ENCODE measurements at places on chromosomes 1 and 21. TPM values are rescaled to one million over a fixed set of nuclear protein-coding genes. Genes with fewer than 3 reads are reported as not detected.

Gene CALML6
- total RNA-seq, result 0.41 TPM

Gene MYOG
- not detected for total RNA-seq

Gene FGR
- 0.10 TPM for total RNA-seq

Gene SCYL3
- total RNA-seq, result 8.8 TPM

DNA sequence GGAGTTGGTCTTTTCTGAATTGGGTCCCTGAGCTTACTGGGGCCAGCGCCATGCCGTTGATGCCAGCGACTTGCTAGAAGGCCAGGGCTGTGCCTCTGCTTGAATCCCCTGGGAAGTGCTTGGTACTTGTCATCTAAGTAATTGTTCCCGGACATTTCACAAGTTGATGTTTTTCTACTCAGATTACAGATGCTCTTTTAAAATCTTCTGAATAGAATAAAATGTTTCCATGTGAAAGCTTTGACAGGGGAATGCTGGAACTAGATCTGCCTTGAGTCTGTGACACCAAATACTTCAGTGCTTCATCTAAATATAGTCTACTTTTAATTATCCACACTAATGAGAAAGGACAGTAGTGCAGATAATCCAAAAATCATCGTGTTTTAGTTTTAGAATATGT lies 38.3 kb downstream of the PTGFRN start:
- H3K4me3 ChIP-seq, result no peak overlapping the region
- no peak for DNase-seq
- H3K36me3 ChIP-seq, result peaks cover 24% of the 10 kb centered on the region
- no peak overlapping the region for H3K27ac ChIP-seq
- H3K27me3 ChIP-seq, result no peaks in the 10 kb centered on the region

GRCh38 chr1:115051850-115052249 lies 22.2 kb downstream of the TSHB start:
- no peak overlapping the region for H3K4me3 ChIP-seq
- H3K27ac ChIP-seq, result no peak overlapping the region
- DNase-seq, result no peak
- H3K4me1 ChIP-seq, result no peaks in the 10 kb centered on the region
- H3K36me3 ChIP-seq, result no peaks in the 10 kb centered on the region

GRCh38 chr1:115314092-115314491 lies 24.0 kb downstream of the NGF start:
- DNase-seq, result no peak
- H3K4me1 ChIP-seq, result no peaks in the 10 kb centered on the region
- no peaks in the 10 kb centered on the region for H3K36me3 ChIP-seq
- H3K4me3 ChIP-seq, result no peak overlapping the region

- H3K4me1 ChIP-seq, result peaks cover 4% of the 10 kb centered on the region
- H3K27me3 ChIP-seq, result no peaks in the 10 kb centered on the region
- no peaks in the 10 kb centered on the region for H3K36me3 ChIP-seq
- peak; percentile 84 for DNase-seq
Measured at GRCh38 chr21:33127154-33127867, 57.4 kb downstream of the OLIG1 start.

DNA sequence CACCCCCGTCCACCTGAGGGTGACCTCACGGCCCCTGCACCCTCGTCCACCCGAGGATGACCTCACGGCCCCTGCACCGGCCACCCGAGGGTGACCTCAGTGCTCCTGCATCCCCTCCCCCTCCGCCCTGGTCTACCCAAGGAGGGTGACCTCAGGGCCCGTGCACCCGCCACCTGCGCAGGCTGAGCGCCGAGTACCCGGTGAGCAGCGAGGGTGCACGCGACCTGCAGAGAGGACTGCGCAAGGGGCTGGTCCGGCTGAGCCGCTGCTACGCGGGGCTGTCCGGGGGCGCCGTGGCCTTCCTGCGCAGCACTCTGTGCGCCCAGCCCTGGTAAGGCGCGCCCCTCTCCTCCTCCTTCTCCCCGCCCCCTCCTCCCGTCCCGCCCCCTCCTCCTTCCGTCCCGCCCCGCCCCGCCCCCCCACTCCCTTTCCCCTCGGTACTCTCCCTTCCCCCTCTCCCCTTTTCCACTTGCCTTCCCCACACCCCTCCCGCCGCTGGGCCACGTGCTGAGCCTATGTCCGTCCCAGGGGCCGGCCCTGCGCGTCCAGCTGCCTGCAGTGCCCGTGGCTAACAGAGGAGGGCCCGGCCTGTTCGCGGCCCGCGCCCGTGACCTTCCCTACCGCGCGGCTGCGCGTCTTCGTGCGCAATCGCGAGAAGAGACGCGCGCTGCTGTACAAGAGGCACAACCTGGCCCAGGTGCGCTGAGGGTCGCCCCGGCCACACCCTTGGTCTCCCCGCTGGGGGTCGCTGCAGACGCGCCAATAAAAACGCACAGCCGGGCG lies 28.4 kb downstream of the TRIM11 start:
- H3K27ac ChIP-seq, result no peak overlapping the region
- DNase-seq, result peak; percentile 80
- peaks cover 14% of the 10 kb centered on the region for H3K27me3 ChIP-seq

GRCh38 chr1:152328801-152329391 lies 3.9 kb upstream of the FLG start:
- H3K36me3 ChIP-seq, result no peaks in the 10 kb centered on the region
- DNase-seq, result no peak
- no peak overlapping the region for H3K4me3 ChIP-seq
- H3K27me3 ChIP-seq, result peaks cover 8% of the 10 kb centered on the region

DNA sequence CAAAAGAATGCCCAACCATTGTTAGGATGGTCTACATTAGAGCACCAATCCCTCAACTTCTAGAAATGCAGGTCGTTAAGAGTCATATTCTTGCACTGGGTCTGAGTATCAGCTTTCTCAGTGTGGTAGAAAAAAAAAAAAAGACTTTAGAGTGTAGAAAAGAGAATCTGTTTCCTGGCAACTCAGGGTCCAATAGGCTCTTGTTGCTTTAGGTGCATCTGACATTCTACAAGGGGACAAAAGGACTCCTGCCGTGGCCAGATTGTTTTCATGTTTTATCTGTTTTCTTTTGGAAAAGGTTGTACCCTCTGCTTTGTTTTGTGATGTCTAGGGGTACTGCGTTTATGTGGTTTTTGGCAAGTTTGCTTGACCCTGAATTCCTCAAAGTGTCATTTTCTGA lies 105.4 kb upstream of the KCNK2 start:
- no peak overlapping the region for H3K27ac ChIP-seq
- DNase-seq, result no peak
- peaks cover 12% of the 10 kb centered on the region for H3K27me3 ChIP-seq
- no peaks in the 10 kb centered on the region for H3K4me1 ChIP-seq
- no peaks in the 10 kb centered on the region for H3K36me3 ChIP-seq
- no peak overlapping the region for H3K4me3 ChIP-seq

GRCh38 chr1:239718997-239719628 lies 332.7 kb downstream of the CHRM3 start:
- peaks cover 34% of the 10 kb centered on the region for H3K4me1 ChIP-seq
- H3K4me3 ChIP-seq, result peak overlapping the region; percentile 91
- H3K27ac ChIP-seq, result peak overlapping the region; percentile 97
- H3K27me3 ChIP-seq, result no peaks in the 10 kb centered on the region
- peaks cover 3% of the 10 kb centered on the region for H3K36me3 ChIP-seq

DNA sequence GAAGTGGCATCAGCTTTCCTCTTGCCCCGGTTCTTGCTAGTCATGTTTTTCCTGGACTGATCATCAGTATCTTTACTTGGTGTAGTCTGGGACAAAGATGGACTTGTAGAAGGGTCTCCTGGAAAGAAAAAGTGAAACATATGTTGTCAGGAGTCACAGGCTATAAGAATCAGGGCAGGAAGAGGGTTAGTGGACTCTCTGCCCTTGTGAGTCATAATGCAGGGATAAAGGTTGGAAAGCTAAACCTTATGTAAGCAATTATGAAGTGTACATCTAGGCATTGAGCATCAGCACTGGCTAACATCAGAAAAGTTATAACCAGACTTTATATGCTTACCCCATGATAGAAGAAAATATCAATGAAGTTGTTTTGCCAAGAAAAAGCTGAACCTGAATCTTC lies 51.2 kb downstream of the XKR8 start:
- H3K27me3 ChIP-seq, result no peaks in the 10 kb centered on the region
- H3K27ac ChIP-seq, result no peak overlapping the region
- DNase-seq, result no peak
- H3K4me1 ChIP-seq, result no peaks in the 10 kb centered on the region
- H3K36me3 ChIP-seq, result peaks cover 19% of the 10 kb centered on the region

- no peak for DNase-seq
- peaks cover 39% of the 10 kb centered on the region for H3K4me1 ChIP-seq
- peaks cover 11% of the 10 kb centered on the region for H3K27me3 ChIP-seq
- H3K36me3 ChIP-seq, result no peaks in the 10 kb centered on the region
- no peak overlapping the region for H3K4me3 ChIP-seq
Measured at GRCh38 chr1:200886594-200886993, 8.1 kb upstream of the INAVA start.

GRCh38 chr1:170131984-170132383 lies 13.8 kb upstream of the NTMT2 start:
- no peaks in the 10 kb centered on the region for H3K4me1 ChIP-seq
- no peaks in the 10 kb centered on the region for H3K27me3 ChIP-seq
- no peaks in the 10 kb centered on the region for H3K36me3 ChIP-seq
- H3K4me3 ChIP-seq, result no peak overlapping the region
- no peak overlapping the region for H3K27ac ChIP-seq

DNA sequence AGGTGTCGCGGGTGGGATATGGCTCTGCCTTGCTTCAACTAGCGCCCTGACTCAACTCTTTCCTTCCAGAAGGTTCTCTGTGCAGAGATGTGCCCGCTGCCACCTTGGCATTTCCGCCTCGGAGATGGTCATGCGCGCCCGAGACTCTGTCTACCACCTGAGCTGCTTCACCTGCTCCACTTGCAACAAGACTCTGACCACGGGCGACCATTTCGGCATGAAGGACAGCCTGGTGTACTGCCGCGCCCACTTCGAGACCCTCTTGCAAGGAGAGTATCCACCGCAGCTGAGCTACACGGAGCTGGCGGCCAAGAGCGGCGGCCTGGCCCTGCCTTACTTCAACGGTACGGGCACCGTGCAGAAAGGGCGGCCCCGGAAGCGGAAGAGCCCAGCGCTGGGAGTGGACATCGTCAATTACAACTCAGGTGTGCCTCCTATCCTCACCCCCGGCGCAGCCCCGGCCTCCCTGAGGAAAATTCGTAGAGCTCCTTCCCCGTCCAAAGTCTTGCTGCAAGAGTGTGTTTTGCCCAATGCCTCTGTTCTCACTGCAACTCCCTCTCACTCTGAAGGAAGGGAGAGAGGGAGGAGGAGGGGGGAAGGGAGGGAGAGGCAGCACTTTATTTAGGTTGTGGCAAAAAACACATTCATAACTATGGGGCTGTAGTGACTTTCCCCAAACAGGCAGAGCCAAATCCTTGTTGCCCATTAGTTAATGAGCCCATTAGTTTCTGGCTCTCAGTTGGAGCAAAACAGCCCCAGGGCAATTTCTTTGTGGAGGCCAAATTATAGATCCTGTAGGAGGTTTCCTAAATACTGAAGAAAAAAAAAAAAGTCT lies 4.3 kb downstream of the LHX9 start:
- no peak overlapping the region for H3K27ac ChIP-seq
- no peak for DNase-seq
- peaks cover 41% of the 10 kb centered on the region for H3K4me1 ChIP-seq
- H3K27me3 ChIP-seq, result peaks cover 59% of the 10 kb centered on the region
- H3K4me3 ChIP-seq, result peak overlapping the region; percentile 1

GRCh38 chr1:53130598-53130877 lies 11.9 kb downstream of the SLC1A7 start:
- H3K36me3 ChIP-seq, result no peaks in the 10 kb centered on the region
- H3K4me1 ChIP-seq, result no peaks in the 10 kb centered on the region
- H3K4me3 ChIP-seq, result no peak overlapping the region
- no peaks in the 10 kb centered on the region for H3K27me3 ChIP-seq

DNA sequence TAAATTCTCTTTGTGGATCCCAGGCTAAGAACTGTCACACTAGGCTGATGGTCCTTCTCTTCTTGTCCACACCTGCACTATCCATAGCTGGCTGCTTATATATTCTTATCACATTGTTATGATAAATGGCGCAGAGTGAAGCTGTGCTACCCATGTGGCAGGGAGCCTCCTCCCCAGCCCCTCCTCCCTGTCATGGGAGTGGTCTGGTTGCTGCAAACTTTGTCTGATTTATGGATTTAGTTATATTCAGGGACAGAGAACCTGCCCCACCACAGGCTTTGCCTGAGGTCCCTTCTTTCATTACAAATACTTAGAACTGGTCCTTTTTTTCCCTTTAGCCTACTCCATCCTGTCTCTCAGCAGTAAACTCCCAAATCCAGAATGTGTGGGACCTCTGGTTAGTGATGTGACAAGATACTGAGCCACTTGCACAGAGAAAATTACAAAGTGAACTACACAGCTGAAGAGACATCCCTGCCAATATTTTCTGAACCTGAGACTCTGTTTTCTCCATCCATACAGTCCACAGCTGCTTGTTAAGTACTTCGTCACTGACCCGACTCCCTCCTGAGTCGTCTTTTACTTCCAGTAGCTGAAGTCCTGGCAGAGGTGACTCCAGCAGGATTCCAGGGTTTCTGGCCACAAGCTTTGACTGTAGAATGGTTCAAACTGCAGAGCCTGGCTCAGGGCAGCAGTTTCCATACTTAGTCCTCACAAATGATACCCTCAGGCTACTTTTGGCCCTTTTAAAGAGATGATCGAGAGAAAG lies 37.6 kb downstream of the PTGFRN start:
- no peak overlapping the region for H3K27ac ChIP-seq
- no peak for DNase-seq
- no peaks in the 10 kb centered on the region for H3K27me3 ChIP-seq
- peaks cover 28% of the 10 kb centered on the region for H3K36me3 ChIP-seq
- H3K4me3 ChIP-seq, result no peak overlapping the region

- DNase-seq, result no peak
- no peak overlapping the region for H3K27ac ChIP-seq
- H3K4me1 ChIP-seq, result no peaks in the 10 kb centered on the region
- H3K27me3 ChIP-seq, result no peaks in the 10 kb centered on the region
- H3K36me3 ChIP-seq, result no peaks in the 10 kb centered on the region
Measured at GRCh38 chr1:87926131-87926830, 597.6 kb downstream of the LMO4 start.

- H3K36me3 ChIP-seq, result no peaks in the 10 kb centered on the region
- peaks cover 10% of the 10 kb centered on the region for H3K4me1 ChIP-seq
- no peak within 1 kb of the TSS for H3K27ac ChIP-seq
- no peak for DNase-seq
- H3K27me3 ChIP-seq, result peaks cover 21% of the 10 kb centered on the region
- peak within 1 kb of the TSS; percentile 70 for H3K4me3 ChIP-seq
Measured at GRCh38 chr1:233327651-233328141, at the start of gene MAP3K21. TSS of gene MAP3K21 (plus strand) at chr1:233327724. CDS start at chr1:233328029, 305 bp downstream.

DNA sequence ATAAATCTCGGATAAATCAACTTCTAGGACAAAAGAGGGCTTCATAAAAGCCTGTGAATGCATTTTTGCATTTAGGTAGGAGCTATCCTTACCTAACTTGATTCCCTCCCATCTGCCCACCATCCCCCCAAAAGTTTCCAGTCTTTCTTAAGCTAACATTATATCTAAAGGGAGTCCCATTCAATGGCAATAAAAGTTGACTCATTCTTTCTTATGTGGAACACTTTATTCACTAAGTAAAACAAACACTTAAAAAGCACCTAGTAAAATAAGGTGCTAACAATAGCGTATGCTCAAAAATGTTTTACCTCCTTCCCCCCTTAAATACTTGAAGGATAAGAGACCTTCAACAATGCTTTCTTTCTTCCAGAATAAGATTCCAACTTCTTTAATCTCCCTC lies 83.8 kb downstream of the GON4L start:
- H3K27ac ChIP-seq, result no peak overlapping the region
- no peaks in the 10 kb centered on the region for H3K27me3 ChIP-seq
- DNase-seq, result no peak
- no peak overlapping the region for H3K4me3 ChIP-seq
- H3K36me3 ChIP-seq, result peaks cover 22% of the 10 kb centered on the region

Data from activated naive CD4-positive, alpha-beta T cell treated with anti-CD3 and anti-CD28 coated beads for 36 hours (primary cell).